ENCODE measurements at places on chromosomes 4 and X.

- DNase-seq = no peak
Observed at GRCh38 chrX:93259029-93259428, 414.3 kb downstream of the NAP1L3 start.

DNA sequence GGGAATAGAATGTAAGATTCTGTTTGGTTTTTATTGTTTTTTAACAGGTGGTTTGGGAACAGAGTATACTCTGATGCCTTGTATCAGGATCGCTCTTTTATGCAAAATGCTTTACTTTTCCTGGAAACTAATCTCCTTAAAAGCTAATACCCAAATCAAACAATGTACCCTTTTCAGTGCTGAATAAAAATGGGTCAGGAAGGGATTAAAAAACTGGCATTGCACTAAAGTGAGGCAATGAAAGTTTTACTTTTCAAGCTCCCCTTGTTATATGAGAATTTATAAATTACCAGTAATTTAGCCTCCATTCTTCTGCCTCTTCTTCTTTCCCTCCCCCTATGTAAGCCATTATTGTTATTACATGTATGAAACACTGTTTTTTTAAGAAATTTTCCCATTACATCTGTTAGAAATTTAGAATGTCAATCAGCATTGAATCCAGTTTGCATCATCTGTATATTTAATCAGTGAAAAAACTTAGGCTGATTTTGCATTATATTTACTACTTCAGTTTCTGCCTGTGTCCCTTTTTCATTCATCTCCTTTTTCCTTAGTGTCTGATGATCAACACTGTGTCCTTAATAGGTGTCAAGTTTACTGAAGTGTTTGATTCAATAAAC is 89.7 kb upstream of the NPNT start:
- DNase-seq = no peak

- DNase-seq = no peak
Observed at GRCh38 chr4:84218031-84218430, 281.1 kb downstream of the NKX6-1 start.

GRCh38 chr4:139676913-139677585 is 11.4 kb downstream of the MGST2 start:
- no peak for DNase-seq

DNA sequence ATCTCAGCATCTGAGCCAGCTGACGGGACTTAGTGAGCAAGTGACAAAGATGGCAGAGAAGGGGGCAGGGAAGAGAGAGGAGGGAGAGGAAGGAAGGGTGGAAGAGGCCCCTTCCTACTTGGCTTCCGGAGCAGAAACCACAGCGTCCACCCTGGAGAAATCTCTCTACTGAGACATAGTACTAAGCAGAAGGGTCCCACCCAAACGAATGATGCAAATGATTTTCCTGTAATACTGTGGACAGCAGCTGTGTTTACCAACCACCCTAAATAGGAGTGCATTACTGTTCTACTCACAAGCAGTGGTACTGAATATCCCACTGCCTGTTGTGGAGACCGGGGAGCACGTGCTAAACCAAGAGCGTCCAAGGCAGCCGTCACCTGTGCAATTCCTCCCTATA is 29.4 kb downstream of the DTHD1 start:
- no peak for DNase-seq

GRCh38 chr4:1249731-1250526 is 999 bp upstream of the CTBP1 start:
- peak; percentile 32 for DNase-seq

DNA sequence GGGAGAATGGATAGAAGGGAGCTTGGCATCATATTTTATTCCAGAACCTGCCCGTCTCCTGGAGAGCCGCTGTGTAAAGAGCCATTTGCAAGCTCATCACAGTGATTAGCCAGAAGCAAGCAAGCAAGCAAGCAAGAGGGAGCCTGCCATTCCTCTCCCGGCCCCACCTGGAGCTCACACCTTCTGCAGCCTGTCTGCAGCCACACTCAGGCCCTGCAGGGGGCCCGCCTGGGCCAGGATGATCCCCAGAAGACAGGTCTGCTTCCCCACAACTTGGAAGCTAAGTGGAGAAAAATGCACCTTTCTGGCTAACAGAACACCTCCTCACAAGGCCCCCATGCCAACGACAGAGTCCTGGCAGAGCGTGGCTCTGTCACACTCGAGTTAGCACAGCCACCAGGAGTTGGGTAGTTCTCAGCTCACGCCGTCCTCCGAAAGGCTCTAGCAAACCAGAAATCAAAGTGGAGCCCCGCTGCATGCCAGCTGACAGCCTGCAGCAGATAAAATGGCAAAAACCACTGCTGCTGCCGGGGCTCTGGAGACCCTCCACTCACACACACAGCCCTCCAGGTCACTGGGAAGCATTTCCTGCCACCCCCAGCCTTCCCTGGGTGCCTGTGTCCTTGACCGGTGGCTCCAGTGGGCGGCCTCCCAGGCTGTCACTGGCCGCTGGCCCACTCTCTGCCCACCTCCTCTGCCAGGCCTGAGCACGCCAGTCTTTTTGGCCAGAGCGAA is 54.9 kb downstream of the DCTD start:
- peak; percentile 90 for DNase-seq

DNA sequence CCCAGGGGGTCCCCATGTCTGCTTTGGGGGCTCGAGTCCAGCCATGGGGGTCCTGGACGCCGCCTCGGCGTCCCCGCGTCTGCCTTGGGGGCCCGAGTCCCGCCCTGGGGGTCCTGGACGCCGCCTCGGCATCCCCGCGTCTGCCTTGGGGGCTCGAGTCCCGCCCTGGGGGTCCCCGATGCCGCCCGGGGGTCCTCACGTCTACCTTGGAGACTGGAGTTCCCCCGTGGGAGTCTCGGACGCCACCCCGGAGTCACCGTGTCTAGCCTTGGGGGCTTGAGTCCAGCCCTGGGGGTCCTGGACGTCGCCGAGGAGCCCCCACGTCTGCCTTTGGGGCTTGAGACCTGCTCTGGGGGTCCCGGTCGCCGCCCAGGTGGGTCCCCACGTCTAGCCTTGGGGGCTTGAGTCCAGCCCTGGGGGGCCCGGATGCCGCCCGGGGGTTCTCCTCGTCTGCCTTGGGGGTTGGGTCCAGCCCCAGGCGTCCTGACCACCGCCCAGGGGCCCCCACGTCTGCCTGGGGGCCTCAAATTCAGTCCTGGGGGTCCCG is 1.1 kb upstream of the GTPBP6 start:
- DNase-seq = peak; percentile 21

GRCh38 chrX:70354716-70355115 is 64.8 kb downstream of the KIF4A start:
- DNase-seq = no peak

GRCh38 chr4:74334636-74335035 is 26.4 kb downstream of the EPGN start:
- no peak for DNase-seq

DNA sequence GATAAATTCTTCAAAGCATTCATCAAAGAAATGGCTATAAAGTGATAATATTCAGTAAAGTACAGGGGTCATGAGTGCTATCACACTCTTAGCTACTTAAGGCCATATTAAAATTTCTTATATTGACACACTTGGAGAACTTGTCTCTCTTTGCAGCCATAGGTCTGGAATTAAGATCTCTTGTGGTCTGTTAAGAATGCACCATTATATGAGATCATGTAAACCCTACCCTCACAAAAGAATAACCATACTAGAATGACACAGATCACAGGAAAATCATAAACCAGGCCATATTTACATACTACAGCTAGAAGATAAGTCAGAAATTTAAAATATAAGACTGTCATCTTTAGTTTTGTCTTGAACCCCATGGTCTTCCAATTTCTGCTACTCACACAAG is 434.3 kb downstream of the PDGFC start:
- no peak for DNase-seq

- peak; percentile 14 for DNase-seq
Observed at GRCh38 chrX:136880003-136880451, 498 bp downstream of the RBMX start.

GRCh38 chr4:815464-816146 is 10.3 kb downstream of the CPLX1 start:
- DNase-seq = peak; percentile 81

DNA sequence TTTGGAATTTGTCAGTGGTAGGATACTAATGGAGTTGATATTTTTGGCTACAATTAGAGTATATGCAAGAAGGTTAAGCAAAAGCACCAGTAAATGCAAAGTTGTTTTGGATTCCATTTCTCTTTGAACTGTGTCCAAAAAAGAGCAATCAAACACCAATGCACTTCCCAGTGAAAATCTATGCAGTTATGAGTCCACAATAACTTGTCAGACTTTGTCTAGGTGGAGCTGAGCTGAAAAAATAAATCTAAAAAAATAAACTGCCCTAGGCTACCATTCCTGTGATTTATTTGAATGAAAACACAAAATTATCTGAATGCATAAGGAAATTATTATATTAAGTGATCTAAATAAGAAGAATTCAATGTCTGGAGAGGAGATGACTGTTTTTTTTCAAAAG is 37.0 kb upstream of the AREG start:
- no peak for DNase-seq

DNA sequence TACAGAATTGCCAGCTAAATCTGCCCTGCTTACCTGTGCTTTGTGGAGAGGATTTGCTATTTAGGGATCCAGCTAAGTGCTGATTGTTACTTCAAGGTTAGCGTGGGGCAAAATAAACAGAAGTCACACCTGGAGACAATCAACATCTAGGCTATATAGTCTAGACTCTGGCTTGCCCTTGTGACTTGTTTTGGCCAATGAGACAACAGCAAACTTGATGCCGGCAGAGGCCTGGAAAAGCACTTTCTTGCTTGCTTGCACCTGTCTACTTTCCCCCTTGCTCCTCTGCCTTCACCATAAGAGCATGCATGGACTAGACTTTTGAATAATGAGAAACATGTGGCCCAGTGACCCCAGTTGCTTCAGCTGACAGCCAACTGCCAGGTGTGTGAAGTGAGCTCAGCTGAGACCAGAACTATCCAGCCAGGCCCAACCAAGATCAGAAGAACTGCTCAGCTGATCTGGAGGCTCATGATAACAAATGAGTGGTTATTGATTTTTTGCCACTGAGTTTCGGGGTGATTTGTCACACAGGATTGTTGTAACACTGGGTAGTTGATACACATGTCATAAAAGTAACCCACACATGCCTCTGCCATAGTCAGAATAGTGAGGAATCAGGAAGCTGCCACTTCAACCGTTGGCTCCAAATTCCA is 164.4 kb downstream of the RBMX2 start:
- DNase-seq = peak; percentile 1

- no peak for DNase-seq
Observed at GRCh38 chrX:38514016-38514854, 47.1 kb upstream of the TSPAN7 start.

DNA sequence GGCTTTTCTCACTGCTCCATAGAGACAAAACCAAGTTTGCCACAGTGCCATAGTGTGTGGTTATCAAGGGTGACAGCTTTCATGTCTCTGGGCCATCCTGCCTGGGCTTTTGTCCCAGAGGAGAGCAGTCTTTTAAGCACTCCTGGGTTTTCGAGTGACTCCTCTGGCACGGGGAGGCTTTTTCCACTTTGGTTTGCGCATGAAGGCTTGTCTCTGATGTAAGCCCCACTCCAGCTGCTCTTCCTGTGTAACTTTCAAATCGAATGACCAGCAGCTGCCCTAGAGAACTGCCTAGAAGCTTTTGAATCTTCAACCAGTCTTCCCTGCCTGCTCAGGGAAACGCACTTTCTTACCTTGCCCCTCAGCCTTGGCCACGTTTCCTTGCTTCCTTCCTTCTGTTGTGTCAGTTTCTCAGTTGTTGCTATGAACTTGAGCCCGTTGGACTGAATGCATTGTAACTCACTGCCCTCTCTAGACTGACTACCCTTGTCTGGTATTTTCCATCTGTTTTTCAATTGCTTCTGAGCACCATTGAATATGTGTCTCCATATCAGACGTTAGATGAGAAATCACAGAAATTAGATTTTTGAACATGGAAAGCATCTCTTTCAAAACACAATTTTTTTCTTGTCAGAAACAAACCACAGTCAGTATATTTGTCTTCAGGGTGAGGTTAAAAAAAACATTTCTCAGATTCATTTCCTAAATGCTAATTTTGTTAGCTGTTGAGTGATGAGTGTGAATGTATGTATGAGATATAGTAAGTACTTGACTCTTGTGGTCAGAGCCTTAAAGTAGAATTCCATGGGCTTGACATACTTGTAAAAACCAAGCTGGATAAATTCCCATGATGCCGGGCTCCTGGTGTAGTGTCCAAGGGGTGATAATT is 45.3 kb downstream of the SLC9A6 start:
- DNase-seq = peak; percentile 83

DNA sequence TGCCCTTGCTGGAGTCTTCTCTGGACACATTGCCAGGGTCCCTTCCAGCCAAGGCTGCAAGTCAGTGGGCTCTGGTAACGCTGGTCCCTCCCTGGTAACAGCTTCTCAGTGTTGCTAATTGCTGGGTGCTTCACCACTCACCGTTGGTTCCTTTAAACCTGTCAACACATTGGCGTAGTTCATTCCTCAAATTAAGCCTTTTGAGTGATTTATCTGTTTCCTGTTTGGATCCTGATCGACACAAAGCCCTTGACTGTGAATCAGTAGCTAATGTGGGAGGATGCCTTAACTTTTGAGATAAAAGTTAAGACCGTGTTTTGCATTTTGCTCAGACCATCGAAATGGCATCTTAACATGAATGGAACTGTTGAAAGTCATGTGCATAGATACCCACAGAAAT is 125.9 kb downstream of the AMELX start:
- DNase-seq = no peak

DNA sequence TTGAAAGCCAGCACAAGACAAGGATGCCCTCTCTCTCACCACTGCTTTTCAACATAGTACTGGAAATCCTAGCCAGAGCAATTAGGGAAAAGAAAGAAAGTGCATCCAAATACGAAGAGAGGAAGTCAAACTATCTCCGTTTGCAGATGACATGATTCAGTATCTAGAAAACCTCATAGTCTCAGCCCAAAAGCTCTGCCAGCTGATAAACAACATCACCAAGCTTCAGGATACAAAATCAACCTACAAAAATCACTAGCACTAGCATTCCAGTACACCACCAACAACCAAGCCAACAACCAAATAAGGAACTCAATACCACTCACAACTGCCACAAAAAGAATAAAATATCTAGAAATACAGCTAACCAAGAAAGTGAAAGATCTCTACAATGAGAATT is 38.6 kb downstream of the COX7B2 start:
- no peak for DNase-seq

DNA sequence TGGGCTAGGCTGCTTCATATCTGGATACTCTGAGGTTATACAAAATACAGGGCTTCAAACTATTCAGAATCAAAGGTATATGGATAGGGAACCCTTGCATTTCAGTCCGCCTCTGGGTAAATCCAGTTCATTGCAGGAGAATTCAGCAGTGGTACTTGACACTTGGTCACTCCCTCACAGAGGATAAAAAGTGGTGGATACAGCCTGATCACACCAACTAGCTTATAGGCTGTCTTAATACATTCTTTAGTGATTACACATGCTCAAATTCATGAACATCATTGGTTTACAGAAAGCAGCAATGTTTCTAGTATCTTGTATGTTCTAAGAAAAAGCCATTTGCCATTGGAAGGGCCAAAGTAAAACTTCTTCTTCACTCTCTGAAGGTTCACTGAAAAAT is 104.8 kb upstream of the PDE5A start:
- DNase-seq = no peak

DNA sequence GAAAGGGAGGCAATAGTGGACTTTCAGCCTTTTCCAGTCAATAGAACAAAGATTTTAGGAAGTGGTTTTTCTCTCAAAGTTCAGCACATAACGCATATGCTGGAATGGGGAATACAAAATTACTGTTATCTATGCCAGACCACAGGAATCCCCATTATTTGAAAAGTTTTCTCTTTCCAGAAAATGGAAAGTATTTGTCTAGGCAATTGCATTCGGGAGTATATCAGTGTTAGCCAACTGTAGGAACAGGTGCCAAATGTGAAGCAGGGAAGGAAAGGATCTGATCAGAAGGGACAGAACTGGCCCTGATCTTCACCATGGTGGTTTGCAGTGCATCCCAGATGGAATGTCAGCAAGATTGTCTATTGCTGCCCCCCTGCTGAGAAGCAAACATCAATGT is 213.6 kb downstream of the CPE start:
- DNase-seq = no peak

Measured in thyroid gland (tissue), 4 donors.